ENCODE measurements at places on chromosomes 16 and 17.

- DNase-seq: no peak
These were observed 238.8 kb upstream of the SALL1 start for GRCh38 chr16:51389881-51390280.

DNA sequence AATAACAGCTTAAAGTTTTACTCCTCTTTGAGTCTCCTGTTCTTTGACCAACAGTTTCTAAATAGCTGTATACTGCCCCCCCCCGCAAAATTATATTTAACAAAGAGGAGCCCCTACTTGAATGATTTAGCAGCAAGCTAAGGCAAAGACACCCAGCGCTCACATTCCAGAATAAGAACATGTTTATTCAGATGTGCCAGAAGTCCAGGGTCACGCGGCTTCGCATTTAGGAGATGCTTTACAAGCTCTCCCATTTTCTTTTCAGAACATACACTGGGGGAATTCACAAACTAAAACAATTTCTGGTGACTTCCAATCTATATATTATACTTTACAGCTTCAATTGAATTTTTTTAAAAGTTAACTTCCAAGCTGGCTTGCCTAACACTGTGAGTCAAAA, 5.3 kb downstream of the PLD6 start:
- DNase-seq: peak; percentile 79

DNA sequence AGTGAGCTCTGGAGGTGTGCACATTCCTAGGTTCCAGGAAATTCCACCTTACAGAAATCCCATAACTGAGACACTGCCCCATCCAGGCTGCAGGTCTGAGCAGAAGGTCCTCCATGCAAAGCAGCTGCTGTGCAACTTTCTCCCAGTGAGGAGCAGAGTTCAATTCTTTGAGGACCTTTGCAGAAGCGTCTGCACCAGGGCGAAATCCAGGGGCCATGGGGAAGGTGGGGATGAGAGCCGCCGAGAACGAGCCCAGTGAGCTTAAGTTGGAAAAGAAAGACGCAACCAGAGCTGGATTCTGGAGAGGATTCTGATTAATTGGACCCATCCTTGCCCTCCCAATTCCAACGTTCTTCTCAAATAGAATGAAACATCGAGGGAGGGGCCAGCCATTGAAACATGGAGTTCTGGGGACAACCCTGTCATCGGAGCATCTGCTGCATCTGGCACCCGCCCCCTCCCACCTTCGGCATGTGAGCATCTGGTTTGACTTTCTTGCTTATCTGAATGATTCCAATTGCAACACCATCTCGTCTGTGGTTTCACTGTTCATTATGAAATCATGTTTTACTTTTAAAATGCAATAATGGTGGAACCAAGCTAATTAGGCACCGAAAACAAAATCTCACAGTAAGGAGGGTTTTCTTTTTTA, 190.6 kb upstream of the FOXF1 start:
- peak; percentile 34 for DNase-seq

DNA sequence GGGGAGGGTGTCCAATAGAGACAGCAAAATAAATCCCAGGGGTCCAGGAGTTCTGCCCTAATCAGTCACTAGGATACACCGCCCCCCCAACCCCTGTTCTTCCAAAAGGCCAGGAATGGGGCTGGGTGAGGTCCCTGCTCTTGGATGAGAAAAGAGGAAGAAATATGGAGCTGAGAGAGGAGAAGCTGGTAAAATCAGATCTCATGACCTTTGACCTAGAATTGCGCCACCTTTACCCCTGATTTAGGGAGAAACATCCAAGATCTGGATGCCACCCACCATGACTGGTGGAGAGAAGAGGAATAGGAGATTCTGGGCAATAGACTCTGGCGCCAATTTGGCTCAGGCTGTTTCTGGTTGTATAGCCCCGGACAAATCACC, 707 bp upstream of the CACNB1 start:
- no peak for DNase-seq
